ENCODE measurements at places on chromosomes 2 and 18.
A peak's percentile ranks its signal among the peaks of the same experiment; 100 is the strongest.

GRCh38 chr2:28643327-28643726 lies 108.3 kb upstream of the PPP1CB start:
- DNase-seq, result no peak

GRCh38 chr18:67621049-67621713 lies 104.7 kb upstream of the DSEL start:
- no peak for DNase-seq

GRCh38 chr18:12479982-12480381 lies 72.3 kb downstream of the PRELID3A start:
- DNase-seq, result no peak

- no peak for DNase-seq
Measured at GRCh38 chr2:10860814-10861325, 48.3 kb upstream of the PDIA6 start.

GRCh38 chr2:16900405-16901025 lies 234.9 kb upstream of the CYRIA start:
- DNase-seq, result no peak

DNA sequence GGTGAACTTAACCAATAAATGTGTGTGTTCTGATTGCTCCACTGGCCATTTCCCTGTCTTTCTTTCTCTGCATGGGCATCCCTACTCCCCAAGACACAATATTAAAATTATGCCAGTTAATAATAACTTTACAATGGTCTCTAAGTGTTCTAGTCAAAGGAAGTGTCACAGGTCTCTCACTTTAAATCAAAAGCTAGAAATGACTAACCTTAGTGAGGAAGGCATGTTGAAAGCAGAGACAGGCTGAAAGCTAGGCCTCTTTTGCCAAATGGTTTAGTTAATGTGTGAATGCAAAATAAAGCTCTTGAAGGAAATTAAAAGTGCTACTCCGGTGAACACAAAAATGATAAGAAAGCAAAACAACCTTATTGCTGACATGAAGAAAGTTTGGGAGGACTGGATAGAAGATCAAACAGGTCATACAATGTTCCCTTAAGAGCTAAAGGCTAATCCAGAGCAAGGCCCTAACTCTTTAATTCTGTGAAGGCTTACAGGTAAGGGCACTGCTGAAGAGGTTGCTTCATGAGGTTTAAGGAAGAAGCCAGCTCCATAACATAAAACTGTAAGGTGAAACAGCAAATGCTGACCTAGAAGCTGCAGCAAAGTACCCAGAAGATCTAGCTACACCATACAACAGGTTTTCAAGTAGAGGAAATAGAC lies 44.0 kb upstream of the ARHGAP15 start:
- DNase-seq, result no peak

DNA sequence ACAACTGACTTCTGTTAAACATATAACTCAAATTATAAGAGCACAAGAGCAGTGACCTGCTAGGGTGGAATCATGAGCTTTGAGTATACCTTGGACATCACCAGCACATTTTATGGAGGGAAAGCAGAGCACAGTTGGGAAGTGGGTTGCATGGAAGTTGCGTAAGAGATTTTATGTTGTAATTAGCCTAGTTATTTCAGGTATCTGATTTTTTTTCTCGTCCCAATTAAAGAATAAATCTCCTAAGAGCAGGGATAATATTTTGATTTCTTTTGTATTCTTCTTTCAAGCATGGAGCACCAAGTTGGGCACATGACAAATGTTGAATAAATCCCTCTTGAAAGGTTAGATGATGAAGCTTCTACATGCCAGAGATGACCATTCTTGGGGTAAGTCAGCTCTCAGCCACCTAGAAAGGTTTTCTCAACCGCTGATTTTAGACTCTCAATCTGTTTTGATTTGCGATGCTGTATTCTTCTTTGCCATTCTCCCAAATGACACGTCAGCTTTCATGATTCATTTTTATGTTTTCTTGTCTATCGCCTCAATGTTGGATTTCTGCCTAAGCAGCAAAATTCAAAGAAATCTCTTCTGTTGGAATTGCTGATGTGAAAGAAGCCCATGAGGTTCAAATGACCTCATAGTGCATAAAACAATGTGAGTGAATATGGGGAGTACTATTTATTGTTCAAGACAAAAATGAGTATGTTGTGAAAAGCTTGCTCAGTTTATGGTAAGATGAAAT lies 15.3 kb upstream of the FN1 start:
- DNase-seq, result no peak

DNA sequence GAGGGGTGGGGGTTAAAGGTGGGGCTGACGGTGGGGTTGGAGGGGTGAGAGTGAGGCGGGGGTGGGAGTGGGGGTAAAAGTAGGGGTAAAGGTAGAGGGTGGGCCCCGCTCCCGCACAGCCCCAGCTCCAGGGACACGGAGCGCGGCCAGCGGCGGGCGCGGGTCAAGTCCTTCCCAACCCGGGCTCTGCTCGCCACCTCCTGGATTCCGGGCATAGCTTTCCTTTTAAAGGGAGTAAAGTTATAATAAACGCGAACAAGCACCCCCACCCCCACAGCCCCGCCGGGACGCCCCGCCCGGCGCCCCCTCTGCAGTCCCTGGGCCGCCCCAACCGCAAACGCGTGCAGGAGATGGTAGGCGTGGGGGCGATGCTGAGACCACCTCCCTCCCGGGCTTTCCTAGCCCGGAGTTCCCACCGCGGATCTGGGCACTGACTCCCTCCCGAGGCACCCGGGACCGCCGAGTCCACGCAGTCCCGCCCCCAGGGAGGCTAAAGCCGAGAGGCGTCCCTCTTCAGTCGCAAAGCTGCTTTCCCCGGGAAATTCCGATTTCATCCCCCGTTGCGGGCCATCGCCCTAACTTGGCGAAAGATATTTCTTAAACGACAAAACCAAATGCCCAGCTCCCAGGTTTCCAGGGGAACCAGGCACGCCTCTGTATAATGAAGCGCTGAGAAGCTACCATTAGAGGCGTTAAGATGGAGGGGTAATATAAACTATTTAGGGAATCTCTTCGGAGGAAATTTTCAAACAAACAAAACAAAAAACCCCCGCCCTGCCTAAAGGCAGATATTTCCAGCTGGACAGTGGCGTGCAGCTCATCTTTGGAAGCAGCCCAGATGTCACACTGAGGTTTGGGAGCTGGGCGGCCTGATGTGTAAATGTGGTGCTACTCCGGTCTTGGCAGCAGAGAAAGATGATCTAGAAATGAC lies at the start of gene LIMS2:
Gene LIMS2 (minus strand): TSS at position 200 of the 931 bp plus-strand sequence. CDS start 506 bp downstream, outside the sequence.
- no peak for DNase-seq

- DNase-seq, result no peak
Measured at GRCh38 chr2:239163688-239164334, 237.0 kb downstream of the HDAC4 start.

DNA sequence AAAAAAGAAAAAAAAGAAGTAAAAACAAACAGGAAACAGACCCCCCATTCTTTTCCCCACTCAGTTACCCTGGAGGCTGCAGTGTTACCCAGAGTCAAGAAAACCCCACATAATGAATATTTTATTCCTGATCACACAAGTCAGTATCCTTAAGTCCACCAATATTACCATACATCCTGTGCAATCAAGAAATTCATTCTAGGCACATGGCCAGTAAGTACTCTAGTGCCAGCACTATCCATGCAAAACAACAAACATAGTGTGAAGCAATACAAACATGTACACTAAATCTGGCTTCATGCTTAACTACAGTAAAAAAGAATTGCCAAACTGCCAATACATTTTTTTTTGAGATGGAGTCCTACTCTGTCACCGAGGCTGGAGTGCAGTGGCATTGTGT lies 111.6 kb downstream of the FAM168B start:
- no peak for DNase-seq

GRCh38 chr2:173350383-173350782 lies 4.3 kb upstream of the CDCA7 start:
- DNase-seq, result no peak

DNA sequence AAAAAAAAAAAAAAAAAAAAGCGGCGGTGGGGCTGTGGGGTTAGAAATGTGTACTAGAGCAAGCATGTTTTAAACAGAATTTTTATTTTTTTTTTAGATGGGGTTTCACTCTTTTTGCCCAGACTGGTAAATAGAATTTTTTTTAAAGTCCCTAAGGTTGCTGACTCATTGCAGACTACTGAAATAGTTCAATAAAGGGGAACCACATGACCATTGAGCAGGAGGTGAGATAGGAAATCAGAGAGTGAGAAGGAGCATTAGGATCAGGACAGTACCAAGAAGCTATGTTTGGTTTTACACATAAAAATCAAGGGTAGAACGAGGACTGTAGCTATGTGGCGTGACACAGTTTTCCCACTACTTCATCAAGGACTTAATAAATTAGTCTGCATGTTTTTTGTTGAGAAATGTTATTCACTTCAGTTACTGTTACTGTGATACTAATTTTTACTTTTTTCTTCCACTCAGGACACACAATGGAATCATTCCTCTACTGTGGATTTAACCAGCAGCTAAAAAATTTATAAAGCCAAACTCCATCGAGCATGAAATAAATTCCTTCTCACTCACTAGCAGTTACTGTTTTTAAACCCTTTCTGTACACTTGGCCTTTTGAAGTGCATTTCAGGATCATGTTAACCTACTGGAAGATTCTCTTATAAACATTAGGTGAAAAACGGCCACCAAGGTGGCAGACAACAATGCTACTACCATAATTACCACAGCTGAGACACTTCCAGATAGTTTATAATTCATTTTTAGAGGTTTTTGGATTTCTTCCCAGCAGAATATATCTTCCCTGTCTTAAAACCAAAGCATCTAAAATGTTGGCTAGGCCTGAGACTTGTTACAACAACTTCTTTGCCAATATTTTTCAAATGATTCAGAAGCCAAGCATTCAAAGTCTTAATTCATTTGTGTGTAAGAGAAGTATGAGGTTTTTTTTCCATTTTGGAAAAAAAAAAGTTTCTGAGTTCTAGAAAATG lies 33.2 kb downstream of the LAMA1 start:
- no peak for DNase-seq

- DNase-seq, result no peak
Measured at GRCh38 chr2:139813340-139813739, 1033.2 kb upstream of the NXPH2 start.

DNA sequence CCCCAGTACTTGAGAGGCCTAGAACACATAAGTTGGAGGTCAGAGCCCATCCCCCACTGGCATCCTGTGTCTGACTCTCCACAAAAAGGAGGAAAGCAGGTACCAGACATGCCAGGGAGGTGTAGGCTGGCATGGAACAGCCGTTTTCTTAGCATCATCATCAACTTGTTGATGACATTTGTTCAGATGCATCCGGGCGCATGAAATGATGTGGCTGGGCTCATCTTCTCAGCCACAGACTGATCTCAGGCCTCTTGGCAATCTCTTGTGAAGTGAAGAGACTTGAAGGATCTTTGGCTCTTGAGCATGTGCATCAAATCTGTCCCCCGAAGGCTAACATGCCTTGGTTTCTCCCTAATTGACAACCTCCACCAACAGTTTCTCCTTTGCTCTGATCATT lies 243.3 kb downstream of the TSN start:
- no peak for DNase-seq

DNA sequence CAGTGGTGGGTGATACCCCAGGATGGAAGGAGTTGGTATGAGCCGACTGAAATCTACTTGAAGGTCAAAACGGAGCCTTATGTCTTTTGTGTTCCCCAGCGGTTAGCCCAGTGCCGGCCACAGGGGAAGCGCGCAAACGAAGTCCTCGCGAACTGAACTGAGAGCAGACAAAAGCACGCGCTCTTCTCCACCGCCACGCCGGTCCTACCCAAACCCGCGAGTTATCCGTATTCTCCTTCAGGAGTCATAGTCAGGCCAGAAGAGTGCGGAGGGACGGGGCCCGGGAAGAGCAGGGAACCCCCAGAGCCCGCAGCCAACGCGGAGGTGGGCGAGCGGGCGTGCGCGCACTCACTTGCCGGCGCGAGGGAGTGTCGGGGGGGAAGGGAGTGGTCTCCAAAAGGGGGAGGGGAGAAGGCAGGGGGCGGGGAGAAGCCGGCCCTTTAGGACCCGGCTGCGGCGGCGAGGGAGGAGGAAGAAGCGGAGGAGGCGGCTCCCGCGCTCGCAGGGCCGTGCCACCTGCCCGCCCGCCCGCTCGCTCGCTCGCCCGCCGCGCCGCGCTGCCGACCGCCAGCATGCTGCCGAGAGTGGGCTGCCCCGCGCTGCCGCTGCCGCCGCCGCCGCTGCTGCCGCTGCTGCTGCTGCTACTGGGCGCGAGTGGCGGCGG lies at the start of gene IGFBP2:
Gene IGFBP2 (plus strand): TSS at position 469 of the 664 bp plus-strand sequence. CDS start 104 bp downstream, at position 573.
- DNase-seq, result no peak

- no peak for DNase-seq
Measured at GRCh38 chr2:117981810-117982209, 32.1 kb downstream of the CCDC93 start.

- no peak for DNase-seq
Measured at GRCh38 chr2:201907563-201907881, 101.2 kb downstream of the CDK15 start.

DNA sequence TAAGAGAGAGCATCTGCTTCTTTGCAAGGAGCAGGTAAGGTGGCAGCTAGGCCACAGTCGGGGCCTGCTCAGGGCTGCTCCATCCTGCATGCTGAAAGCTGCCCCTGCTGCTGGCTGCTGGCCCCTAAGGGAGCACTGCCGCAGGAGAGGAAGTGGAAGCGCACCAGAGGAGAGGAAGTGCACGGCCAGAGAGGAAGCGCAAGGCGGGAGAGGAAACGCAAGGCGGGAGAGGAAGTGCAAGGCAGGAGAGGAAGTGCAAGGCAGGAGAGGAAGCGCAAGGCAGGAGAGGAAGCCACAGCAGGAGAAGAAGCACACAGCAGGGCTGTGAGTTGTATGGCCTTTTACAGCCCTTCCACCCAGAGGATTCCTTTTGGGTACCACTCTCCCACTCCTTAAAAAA lies 539.0 kb upstream of the TNP1 start:
- peak; percentile 31 for DNase-seq
